Purkinje cell (primary cell): ENCODE measurements at places on chromosomes 5 and 9. TPM values are rescaled to one million over a fixed set of nuclear protein-coding genes. Genes with fewer than 3 reads are reported as not detected.

The AJM1 gene
- not detected in 2 replicates for polyA plus RNA-seq

The CCNO gene
- polyA plus RNA-seq: 1.1 and 3.0 TPM in 2 replicates

The AHRR gene
- polyA plus RNA-seq: not detected in 2 replicates

The PCDHGB3 gene
- polyA plus RNA-seq: 0.06 and 1.2 TPM in 2 replicates

The PAPPA gene
- polyA plus RNA-seq: 0.29 and 1.4 TPM in 2 replicates

The CFAP77 gene
- not detected in 2 replicates for polyA plus RNA-seq

The MLANA gene
- polyA plus RNA-seq: 0.93 TPM in 1 of 2 replicates, not detected in the other
